Urinary bladder (tissue), 4 donors: ENCODE measurements at places on chromosomes 7 and 10.

GRCh38 chr7:118152149-118152548, 31.8 kb upstream of the LSM8 start:
- DNase-seq = no peak

DNA sequence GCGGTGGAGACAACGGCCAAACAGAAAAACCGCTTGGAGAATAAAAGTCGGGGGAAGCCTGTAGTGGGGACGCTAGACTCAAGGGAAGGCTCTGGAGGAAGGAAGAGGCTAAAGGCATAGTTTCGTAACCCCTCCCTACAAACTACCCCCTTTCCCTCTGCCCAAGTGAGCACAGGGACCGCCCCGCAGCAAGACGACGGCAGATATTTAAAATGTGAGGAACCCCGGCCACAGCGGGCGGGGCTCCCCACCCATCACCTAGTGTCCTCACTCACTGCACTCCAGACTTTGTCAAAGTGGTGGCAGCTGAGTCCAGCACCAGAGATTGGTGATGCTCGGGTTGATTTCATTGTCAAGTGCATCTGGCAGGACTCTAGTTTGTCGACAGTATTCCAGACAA, 69.1 kb downstream of the PRKAG2 start:
- no peak for DNase-seq

GRCh38 chr7:1232623-1233332, at the start of gene UNCX:
UNCX (plus strand) TSS chr7:1232872; CDS start chr7:1233018, 146 bp downstream.
- no peak for DNase-seq

- DNase-seq = no peak
These were observed 31.3 kb downstream of the PLXNA4 start for GRCh38 chr7:132544999-132545398.

DNA sequence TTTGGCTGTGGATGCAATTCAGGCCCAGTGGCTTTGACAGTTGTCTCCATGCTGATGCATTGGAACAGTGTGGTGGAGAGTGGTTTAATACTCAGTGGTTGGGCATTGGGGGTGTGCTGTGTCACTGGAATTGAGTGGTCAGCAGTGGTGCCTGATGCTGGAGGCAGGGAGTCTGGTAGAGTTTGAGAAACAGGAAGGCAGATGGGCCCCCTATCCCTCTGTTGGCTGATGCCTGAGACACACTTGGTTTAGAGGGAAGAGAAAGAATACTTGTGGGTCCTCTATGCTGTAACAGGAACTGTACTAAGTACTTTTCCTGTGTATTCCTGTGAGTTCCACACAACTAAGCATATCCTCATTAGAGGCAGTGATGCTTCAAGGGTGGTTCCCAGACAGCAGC, 55.4 kb downstream of the EEPD1 start:
- no peak for DNase-seq

GRCh38 chr7:30642789-30643188, 39.5 kb downstream of the CRHR2 start:
- DNase-seq = no peak

GRCh38 chr10:123748711-123749110, 82.6 kb downstream of the GPR26 start:
- no peak for DNase-seq

DNA sequence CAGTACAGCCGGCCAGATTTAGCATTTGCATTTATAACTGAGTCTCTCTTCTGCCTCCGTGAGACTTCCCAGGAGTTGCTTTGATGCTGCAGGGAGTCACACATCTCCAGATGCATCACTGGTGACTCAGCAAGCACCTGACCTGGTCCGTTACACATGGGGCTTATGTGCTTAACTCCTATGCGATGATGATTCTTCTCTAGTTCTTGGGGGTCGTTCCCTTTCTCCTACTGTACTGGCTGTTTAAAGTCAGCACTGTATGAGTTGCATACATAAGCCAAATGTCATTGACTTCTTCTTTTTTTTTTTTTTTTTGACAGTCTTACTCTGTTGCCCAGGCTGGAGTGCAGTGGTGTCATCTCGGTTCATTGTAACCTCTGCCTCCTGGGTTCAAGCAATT, 13.0 kb upstream of the AKR1E2 start:
- DNase-seq = no peak

GRCh38 chr7:43569424-43569823, 13.5 kb upstream of the STK17A start:
- no peak for DNase-seq

GRCh38 chr10:47396311-47396717, 12.2 kb upstream of the ZNF488 start:
- DNase-seq = no peak

- DNase-seq = no peak
These were observed 685 bp downstream of the CASP2 start for GRCh38 chr7:143288836-143289235.

GRCh38 chr10:44477046-44477425, 92.1 kb upstream of the CXCL12 start:
- DNase-seq = no peak

DNA sequence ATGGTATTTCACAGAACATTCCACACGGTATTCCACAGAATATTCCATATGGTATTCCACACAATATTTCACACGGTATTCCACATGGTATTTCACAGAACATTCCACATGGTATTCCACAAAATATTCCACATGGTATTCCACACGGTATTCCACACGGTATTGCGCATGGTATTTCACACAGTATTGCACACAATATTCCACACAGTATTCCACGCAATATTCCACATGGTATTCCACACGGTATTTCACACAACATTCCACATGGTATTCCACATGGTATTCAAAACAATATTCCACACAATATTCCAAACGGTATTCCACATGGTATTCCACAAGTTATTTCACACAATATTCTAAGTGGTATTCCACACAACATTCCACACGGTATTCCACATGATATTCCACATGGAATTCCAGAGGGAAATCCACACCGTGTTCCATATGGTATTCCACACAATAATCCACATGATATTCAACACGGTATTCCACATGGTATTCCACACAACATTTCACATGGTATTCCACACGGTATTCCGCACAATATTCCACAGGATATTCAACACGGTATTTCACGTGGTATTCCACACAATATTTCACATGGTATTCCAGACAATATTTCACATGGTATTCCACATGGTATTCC, 136.7 kb upstream of the CHST15 start:
- no peak for DNase-seq

GRCh38 chr7:76280408-76280807, 22.1 kb upstream of the HSPB1 start:
- no peak for DNase-seq

- no peak for DNase-seq
These were observed 512 bp upstream of the VIM start for GRCh38 chr10:17227367-17228090.

GRCh38 chr10:64173826-64174225, 652.6 kb downstream of the REEP3 start:
- no peak for DNase-seq
